Gastroesophageal sphincter (tissue), 4 donors: ENCODE measurements at places on chromosomes 4 and X.

DNA sequence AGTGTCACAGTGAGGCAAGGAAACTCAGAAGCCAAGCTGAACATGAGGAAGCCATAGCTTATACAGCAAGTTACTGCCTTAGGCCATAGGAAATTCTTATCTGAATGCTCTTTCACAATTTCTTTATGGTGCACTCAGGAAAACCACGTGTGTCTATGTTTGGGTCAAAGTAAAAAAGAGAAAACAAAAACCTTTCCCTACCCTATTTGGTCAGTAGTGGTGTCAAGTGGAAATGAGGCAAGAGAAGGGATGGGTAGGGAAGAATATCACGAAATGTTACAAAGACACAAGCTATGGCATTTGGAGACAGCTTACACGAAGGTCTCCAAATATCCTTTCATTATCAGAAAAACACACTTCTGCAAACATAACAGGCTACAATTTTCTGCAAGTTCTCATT lies 83.4 kb upstream of the INPP4B start:
- no peak for ATAC-seq

DNA sequence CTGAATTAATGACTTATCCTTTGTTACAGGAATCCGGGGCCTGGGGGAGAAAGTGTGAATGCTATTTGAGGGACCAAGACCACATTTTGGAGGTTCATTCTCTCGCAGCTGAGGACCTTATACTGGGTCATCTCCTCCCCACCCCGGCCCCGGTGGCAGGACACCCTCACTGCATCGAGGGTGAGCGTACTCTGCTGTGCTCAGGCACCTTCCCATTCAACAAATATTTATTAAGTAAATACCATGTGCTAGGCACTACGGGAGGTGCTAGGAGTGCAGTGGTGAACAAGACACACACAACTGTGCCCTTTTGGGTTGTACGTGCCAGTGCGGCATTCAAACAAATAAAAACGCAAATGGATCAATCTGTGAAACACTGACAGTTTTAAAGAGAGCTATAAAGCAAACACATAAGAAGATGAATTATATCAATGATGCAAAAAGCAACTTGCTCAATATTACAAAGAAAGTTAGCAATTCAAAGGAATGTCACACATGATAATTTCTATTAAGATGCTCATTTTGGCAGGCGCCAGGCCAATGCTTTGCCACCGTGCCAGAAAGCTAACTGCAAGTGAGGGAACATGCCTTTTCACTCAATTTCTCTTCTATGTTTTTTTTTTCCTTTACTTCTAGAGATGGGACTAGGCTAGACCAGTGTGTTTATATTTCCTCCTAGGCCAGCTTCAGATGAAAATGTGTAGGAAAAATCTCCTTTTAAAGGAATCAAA lies 24.6 kb downstream of the ADGRG2 start:
- ATAC-seq = no peak

DNA sequence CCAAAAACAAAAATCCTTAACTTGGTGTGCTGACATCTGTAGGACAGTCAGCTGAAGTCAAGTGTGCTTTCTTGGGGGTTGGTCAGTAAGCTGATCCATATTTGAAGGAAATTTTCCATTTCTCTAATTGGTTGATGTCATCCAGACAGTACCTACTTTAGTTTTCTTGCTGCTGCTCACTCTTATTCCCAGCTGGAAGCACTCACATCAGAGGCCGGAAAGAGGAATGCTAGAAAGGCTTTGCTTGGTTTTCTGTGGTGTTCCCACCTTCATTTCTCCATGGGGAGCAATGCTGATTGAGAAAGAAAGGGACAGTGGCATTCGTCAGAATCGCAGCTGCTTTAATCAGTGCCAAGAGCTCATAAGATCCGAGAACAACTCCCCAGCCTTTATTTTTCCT lies 227.0 kb downstream of the C4orf33 start:
- no peak for ATAC-seq

GRCh38 chrX:18995221-18995620 lies 11.3 kb upstream of the PHKA2 start:
- no peak for ATAC-seq
